Activated naive CD8-positive, alpha-beta T cell treated with anti-CD3 and anti-CD28 coated beads, Interleukin-2, amount 50 U/mL, for 24 hours (primary cell): ENCODE measurements at places on chromosomes 7 and 10.

DNA sequence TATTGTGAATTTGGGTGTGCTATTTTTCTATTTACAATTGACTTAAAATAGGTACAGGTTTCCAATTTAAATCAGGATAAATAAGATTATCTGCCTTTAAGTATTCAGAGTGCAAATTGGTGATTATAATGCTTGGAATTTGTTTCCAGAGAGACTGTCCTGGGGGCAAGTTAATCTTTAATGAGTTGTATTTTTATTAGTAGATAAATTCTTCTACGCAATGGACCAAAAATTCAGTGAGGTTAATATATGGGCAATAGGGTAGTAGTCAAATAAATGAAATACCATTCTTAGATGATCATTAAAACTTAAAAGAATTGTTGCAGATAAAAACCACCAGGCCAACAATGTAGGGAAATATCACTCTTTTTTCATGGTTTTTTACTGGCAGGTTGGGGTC, 3.4 kb downstream of the BICC1 start:
- DNase-seq = no peak
- H3K27ac ChIP-seq = no peak overlapping the region
- H3K4me3 ChIP-seq = no peak overlapping the region
- peaks cover 42% of the 10 kb centered on the region for H3K27me3 ChIP-seq

GRCh38 chr7:141356161-141356560, 195.0 kb upstream of the AGK start:
- no peak for DNase-seq
- H3K27ac ChIP-seq = no peak overlapping the region
- H3K4me1 ChIP-seq = no peaks in the 10 kb centered on the region
- no peaks in the 10 kb centered on the region for H3K36me3 ChIP-seq

- H3K4me1 ChIP-seq = peaks cover 1% of the 10 kb centered on the region
- H3K4me3 ChIP-seq = no peak overlapping the region
- H3K27me3 ChIP-seq = peaks cover 7% of the 10 kb centered on the region
- DNase-seq = peak; percentile 40
- H3K36me3 ChIP-seq = peaks cover 3% of the 10 kb centered on the region
- H3K27ac ChIP-seq = no peak overlapping the region
Measured at GRCh38 chr7:106166651-106167342, 54.7 kb upstream of the SYPL1 start.

DNA sequence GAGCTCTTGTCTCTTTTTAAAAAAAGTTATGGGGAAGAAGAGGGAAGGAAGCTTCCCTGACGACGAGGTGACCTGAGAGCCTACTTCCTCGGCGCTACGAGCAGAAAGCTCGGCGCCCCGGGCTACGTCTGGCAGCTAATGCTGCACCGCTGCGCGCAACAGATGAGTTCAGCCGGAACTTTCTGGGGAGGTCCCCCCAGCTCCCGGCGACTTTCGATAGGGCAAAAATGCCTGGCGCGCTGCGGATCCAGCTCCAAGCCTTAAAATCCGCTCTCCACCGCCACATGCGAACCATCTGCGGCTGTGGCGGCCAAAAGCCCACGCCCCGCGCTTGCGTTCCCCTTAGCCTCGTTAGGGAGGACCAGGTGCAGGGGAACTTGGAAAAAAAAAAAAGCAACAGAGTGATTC, 621 bp downstream of the P4HA1 start:
- H3K4me3 ChIP-seq = peak overlapping the region; percentile 99
- peaks cover 19% of the 10 kb centered on the region for H3K36me3 ChIP-seq
- peak; percentile 80 for DNase-seq
- peaks cover 49% of the 10 kb centered on the region for H3K4me1 ChIP-seq
- H3K27me3 ChIP-seq = no peaks in the 10 kb centered on the region

- H3K4me3 ChIP-seq = no peak overlapping the region
- DNase-seq = no peak
- H3K27me3 ChIP-seq = peaks cover 23% of the 10 kb centered on the region
- H3K36me3 ChIP-seq = no peaks in the 10 kb centered on the region
Measured at GRCh38 chr7:137816696-137817320, 30.0 kb downstream of the DGKI start.

- no peak overlapping the region for H3K4me3 ChIP-seq
- H3K27me3 ChIP-seq = no peaks in the 10 kb centered on the region
- no peak overlapping the region for H3K27ac ChIP-seq
- H3K4me1 ChIP-seq = no peaks in the 10 kb centered on the region
Measured at GRCh38 chr10:74244097-74244685, 93.2 kb downstream of the ADK start.

DNA sequence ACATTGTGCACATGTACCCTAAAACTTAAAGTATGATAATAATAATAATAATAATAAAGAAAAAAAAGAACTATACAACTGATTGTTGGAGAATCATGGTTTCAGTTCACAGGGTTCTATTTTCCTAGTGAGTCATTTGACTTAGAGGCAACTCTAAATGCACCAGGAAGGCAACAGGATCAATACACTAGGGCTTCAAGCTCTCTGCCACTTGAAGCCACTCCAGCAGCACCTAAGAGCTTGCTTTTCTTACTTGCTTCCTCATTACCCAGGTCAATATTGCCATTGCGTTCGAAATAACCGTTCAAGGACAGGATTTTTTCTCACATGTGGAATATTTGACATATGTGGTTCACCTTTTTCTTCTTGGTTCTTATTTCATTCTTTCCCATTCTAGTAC, 189.7 kb downstream of the GRM3 start:
- H3K36me3 ChIP-seq = no peaks in the 10 kb centered on the region
- DNase-seq = no peak
- H3K27me3 ChIP-seq = peaks cover 3% of the 10 kb centered on the region
- H3K4me1 ChIP-seq = no peaks in the 10 kb centered on the region

DNA sequence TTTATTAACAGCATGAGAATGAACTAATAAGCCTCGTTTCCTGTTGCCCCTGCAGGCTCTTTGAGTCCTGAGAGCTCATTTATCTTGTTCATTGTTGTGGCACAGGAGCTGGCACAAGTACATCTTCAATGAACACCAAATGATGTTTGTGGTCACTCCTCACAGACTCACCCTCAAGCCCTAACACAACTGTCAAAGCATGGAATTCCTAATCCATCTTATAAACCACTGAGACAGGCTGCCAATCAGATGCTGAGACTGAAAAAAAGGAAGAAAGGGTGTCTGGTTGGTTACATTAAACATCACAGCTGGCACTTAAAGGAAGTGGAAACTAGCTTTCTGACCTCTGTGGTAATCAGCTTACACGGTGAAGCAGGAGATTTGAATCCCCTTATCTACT, 7.7 kb upstream of the CCDC172 start:
- peaks cover 4% of the 10 kb centered on the region for H3K4me1 ChIP-seq
- no peaks in the 10 kb centered on the region for H3K27me3 ChIP-seq
- H3K27ac ChIP-seq = no peak overlapping the region
- H3K4me3 ChIP-seq = no peak overlapping the region
- no peak for DNase-seq

GRCh38 chr10:97020452-97021400, 165.0 kb downstream of the SLIT1 start:
- no peak overlapping the region for H3K27ac ChIP-seq
- H3K4me1 ChIP-seq = peaks cover 17% of the 10 kb centered on the region
- H3K27me3 ChIP-seq = no peaks in the 10 kb centered on the region
- no peaks in the 10 kb centered on the region for H3K36me3 ChIP-seq

- H3K27ac ChIP-seq = no peak overlapping the region
- H3K36me3 ChIP-seq = peaks cover 70% of the 10 kb centered on the region
- no peaks in the 10 kb centered on the region for H3K27me3 ChIP-seq
- no peak overlapping the region for H3K4me3 ChIP-seq
Measured at GRCh38 chr10:59829024-59829423, 75.8 kb upstream of the MRLN start.

DNA sequence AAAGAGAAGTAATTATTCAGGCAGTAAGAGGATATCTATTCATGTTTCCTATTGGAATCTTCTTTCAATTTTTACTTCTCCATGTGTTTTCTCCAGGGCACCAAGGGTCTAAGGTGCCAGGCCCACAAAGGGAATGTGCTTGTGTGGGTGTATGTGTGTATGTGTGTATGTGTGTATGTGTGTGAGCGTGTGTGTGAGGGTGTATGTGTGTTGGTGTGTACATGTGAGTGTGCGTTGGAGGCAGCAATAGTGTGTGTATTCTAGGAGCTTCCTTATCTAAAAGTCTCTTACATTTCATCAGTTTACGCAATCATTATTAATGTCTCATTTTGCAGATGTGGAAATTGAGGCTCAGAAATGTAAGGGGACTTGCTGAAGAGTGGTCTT, 28.3 kb downstream of the RAMP3 start:
- H3K27ac ChIP-seq = no peak overlapping the region
- no peaks in the 10 kb centered on the region for H3K36me3 ChIP-seq
- H3K4me3 ChIP-seq = no peak overlapping the region
- DNase-seq = no peak

- no peak for DNase-seq
- H3K27me3 ChIP-seq = peaks cover 31% of the 10 kb centered on the region
- H3K4me1 ChIP-seq = peaks cover 3% of the 10 kb centered on the region
- H3K27ac ChIP-seq = no peak overlapping the region
- H3K36me3 ChIP-seq = no peaks in the 10 kb centered on the region
- H3K4me3 ChIP-seq = no peak overlapping the region
Measured at GRCh38 chr7:112515989-112516388, 35.2 kb downstream of the LSMEM1 start.

DNA sequence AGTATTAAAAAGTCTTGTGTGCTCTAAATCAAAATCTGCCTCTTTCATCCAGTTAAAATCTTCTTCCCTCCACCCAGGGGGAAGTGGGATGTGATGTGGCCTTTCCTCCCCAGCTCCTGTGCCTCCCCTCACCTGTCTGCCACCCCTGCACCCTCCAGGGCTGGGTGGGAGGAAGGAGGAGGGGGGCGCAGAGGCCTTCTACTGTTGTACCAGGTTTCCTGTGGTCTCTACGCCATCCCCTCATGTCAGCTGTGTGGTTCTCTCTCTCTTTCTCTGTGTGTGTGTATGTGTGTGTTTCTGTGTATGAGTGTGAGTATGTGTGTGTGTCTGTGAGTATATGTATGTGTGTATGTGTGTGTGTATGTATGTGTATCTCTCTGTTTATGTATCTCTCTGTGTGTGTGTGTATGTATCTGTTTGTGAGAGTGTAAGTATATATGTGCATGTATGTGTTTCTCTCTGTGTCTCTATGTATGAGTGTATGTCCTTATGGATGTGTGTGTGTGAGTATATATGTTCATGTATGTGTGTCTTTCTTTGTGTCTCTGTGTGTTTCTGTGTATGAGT, 45.5 kb upstream of the C10orf71 start:
- no peak for DNase-seq
- H3K27ac ChIP-seq = no peak overlapping the region
- H3K36me3 ChIP-seq = no peaks in the 10 kb centered on the region
- H3K4me3 ChIP-seq = no peak overlapping the region
- H3K4me1 ChIP-seq = peaks cover 8% of the 10 kb centered on the region

GRCh38 chr10:42553064-42553407, 85.3 kb downstream of the ZNF33B start:
- DNase-seq = no peak
- peak overlapping the region; percentile 97 for H3K4me3 ChIP-seq
- no peaks in the 10 kb centered on the region for H3K27me3 ChIP-seq
- peaks cover 33% of the 10 kb centered on the region for H3K36me3 ChIP-seq

GRCh38 chr7:152894295-152895170, 135.0 kb downstream of the ACTR3B start:
- no peaks in the 10 kb centered on the region for H3K36me3 ChIP-seq
- peaks cover 3% of the 10 kb centered on the region for H3K27me3 ChIP-seq
- DNase-seq = peak; percentile 48
- no peaks in the 10 kb centered on the region for H3K4me1 ChIP-seq
- no peak overlapping the region for H3K27ac ChIP-seq

GRCh38 chr10:84946904-84947303, 618.5 kb downstream of the CCSER2 start:
- no peak overlapping the region for H3K4me3 ChIP-seq
- H3K27me3 ChIP-seq = no peaks in the 10 kb centered on the region
- DNase-seq = no peak
- H3K4me1 ChIP-seq = no peaks in the 10 kb centered on the region

DNA sequence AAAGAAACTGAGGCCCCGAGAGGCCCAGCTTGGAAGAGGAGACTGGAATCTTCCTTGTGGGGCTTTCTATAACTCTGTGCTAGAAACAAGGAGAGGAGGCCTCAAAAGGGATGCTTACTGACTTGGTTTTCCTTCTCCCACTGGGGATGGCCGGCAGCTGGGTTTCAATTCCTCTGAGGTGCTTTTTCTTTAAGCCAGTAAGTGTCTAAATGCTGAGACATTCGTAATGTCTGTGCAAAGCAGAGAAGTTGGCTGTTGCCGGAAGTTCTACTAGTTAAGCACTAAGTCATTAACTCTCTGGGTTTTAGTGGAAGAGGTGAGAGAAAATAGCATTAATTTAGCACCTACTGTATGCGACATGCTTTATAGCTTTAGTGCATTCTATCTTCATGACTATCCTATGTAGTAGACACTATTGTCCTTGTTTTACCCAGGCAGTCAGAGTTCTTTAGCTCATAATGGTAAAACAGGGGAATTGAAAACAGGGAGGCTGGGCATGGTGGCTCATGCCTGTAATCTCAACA, 135.2 kb downstream of the RGS10 start:
- H3K27me3 ChIP-seq = no peaks in the 10 kb centered on the region
- H3K36me3 ChIP-seq = no peaks in the 10 kb centered on the region
- no peak overlapping the region for H3K27ac ChIP-seq

GRCh38 chr10:6068422-6068821, 6.3 kb upstream of the IL2RA start:
- peaks cover 5% of the 10 kb centered on the region for H3K27me3 ChIP-seq
- peaks cover 5% of the 10 kb centered on the region for H3K36me3 ChIP-seq
- H3K4me1 ChIP-seq = peaks cover 97% of the 10 kb centered on the region
- H3K4me3 ChIP-seq = peak overlapping the region; percentile 81

DNA sequence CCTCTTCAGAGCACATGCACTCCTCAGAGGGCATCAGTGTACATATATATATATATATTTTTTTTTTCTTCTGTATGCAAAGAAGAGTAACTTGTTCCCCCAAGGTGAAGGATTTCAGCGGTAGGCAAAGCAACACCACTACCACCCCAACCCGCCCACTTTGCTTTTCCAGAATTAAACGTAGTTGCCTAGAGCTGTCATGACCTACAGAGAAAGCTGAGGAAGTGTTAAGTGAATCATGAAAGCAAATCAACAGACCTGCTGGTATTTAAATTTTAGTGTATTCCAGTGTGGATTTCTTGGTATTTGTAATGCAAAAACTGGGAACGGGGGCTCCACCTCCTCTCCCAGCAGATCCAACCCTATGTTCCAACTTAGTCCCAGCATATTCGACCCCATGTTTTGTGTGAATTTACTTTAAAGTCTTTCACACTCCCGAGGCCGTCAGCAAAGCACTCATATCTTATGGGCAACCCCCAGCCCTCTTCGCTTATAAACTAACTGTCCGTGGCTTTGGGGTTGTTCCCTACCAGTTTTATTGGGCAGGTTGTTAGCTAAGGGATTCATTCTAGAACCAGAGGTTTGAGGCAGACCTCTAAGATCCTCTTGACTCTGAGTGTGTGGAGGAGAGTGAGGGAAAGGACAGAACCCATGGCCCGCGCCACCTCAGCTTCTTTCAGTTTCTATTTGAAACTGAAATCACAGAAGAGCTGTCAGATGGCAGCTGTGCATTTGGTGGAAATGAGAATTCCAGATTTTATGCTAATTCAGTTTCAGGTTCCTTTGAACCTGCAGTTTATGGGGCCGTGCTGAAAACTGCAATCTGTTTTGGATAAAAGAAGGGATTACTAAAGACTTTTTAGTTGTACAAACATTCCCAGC, 450.2 kb upstream of the GALNT17 start:
- DNase-seq = no peak
- H3K27ac ChIP-seq = no peak overlapping the region
- peaks cover 43% of the 10 kb centered on the region for H3K4me1 ChIP-seq
- H3K36me3 ChIP-seq = no peaks in the 10 kb centered on the region
- peak overlapping the region; percentile 35 for H3K4me3 ChIP-seq
- H3K27me3 ChIP-seq = peaks cover 6% of the 10 kb centered on the region
